Motor neuron (in vitro differentiated cells): ENCODE measurements at places on chromosomes 2 and 18. TPM values are rescaled to one million over a fixed set of nuclear protein-coding genes. Genes with fewer than 3 reads are reported as not detected.

Gene TEKT4
- 0.34 TPM in 1 of 2 replicates, not detected in the other for total RNA-seq

- no peak for ATAC-seq
Measured at GRCh38 chr2:176947754-176948153, 264.8 kb upstream of the HNRNPA3 start.

DNA sequence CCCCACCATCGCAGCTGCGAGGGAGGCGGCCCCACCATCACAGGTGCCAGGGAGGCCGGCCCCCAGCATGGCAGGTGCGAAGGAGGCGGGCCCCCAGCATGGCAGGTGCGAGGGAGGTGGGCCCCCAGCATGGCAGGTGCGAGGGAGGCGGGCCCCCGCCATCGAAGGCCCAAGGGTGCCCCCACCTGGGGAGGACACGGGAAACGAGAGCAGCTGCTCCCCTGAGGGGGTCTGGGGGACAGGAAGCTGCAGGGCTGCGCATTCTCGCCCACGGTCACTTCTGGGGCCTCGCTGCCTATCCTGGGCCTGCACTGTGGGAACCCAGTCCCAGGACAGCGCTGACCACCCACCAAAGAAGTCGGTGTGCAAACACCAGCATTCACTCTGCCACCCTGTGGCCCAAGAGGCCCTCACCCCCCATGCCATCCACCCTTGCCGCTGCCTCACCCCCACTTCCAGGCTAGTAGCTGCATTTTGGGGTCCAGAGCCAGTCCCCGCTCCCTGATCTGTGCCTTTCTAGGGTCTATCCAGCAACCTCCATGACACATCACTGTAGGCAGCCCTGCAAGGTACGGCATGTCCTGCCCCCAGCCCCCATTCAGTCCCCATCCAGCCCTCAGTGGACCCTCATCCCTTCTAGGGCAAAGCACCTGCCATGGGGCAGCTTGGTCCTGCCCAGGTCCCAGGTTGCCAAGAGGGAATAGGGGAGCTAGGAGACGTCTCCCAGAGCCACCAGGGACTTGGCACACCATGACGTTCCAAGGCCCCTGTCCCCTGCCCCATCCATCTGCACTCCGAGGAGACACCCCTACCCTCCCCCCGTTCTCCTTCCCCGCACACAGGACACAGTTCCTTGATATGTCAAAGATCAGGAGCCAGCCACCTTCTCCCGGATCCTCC is 24.0 kb upstream of the GPC1 start:
- ATAC-seq, result no peak

Gene LAMA3
- total RNA-seq, result 2.8 and 4.5 TPM in 2 replicates

DNA sequence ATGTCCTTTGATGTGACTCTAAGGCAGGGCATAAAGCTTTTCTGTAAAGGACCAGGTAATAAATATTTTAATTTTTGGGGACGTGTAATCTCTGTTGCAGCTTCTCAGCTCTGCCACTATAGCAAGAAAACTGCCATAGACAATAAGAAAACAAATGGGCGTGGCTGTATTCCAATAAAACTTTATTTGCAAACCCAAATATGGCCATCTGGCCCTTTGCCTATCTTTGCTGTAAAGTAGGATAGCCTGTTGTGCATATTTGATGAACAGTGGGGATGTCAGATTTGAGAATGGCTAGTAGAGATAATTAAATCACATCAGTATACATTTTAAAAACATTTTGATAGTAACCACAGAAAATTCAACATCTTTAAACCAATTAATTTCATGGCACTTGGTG is 95.6 kb upstream of the NOSTRIN start:
- ATAC-seq, result no peak
